ENCODE measurements at places on chromosomes 6 and 20.

DNA sequence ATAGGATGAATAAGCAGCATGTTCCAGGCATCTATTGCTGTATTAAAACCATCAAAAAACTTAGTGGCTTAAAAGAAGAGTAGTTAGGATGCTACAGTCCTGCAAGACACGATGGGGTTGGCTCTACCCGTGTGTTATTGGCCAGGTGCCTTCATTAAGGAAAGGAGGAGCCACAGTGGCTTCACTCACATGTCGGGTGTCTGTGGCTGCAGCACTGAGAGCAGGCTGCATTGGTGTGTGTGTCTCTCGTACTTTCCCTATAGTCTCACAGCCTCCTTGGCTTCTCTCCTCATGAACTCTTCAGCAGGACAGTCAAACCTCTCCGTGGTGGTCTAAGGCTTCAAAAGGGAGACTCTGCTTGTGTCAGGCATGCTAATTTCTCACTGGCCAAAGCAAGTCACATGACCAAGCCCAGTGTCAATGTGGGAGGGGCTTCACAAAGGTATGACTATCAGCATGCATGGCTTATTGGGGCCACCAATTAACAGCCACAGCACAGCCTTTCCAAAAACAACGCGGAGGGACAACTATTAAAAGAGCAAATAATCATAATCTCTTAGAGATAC lies 402.8 kb downstream of the KIF16B start:
- DNase-seq, result no peak

DNA sequence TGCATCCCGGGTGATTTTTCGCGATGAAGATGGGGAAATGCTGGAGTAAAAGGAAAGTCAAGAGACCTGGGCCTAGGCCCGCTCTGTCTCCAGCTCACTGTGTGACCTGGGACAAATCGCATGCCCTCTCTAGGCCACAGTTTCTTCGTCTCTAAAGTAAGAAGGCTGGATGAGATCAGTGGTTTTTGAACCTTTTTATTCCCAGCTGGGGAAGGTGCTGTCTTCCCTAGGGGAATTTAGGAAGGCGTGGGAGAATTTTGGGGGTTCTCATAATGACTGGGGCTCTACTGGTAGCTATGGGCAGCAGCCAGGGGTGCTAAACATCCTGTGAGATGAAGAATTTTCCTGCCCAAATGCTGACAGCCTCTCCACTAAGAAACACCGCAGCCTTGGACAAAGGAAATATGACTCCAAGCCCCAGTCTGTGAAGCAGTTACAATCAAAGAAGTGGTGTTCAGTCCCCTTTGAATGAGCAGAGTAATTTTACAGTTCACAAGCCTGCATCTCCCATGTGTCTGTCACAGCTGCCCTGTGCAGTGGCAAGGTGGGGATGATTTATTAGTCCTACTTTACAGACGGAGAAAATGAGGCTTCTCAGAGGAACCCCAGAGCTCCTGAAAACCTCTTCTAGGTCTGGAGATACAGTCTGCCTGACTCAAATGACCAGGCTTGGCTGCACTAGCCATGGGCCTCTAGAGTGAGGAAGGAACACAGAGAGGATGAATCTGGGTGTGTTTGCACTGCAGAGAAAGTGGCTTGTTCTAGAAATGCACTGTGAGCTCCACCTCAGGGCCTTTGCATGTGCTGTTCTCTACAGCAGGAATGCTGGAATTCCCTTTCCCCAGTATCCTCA lies 57.2 kb downstream of the RAB44 start:
- no peak for DNase-seq

DNA sequence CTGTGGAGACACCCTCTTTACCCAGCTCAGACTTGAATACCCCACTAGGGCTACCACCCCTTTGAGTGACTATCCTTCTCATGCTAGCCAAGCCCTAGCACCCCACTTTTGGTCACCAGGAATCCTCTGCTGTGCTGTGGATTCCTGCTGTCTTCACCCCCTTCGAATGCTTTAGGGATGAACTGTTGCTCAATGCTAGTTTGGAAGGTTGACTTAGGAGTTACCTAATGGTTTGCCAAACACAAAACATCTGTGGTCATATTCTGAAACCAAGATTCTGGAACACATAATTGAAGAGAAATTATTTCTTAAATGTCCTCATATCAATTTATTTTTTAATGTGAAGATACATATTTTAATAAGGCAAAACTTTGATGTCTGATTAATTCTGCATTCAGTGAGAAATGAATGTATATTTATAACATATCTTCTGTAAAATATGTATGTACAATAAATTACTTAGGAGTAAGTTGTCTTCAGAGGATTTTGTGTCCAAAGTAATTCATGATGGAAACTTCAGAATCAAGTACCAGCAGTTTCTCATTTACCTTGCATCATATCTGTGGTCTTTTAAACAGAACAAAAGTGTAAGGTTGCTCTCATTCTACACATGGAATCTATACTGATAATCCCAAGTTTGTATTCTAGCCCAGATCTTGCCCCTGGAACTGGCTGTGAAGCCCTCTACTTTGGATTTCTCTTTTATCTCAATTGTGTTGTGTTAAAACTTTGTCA lies 46.9 kb downstream of the TMEM200A start:
- no peak for DNase-seq

DNA sequence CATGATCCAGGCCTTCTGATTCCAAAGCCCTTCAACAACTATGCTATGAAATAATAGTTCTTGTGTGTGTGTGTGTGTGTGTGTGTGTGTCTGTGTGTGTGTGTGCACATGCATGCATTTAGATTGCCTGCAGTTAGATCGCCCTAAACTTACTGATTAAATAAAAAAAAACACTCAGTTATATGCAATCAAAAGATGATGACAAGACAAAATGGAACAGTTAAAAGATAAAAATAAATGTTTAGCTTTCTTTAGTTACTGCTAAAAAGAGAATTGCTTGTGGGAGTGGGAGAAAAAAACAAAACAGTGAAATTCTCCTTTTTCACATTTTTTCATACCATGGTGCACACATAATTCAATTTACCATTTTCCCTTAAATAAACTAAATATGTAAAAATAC lies 29.4 kb downstream of the MARCKS start:
- no peak for DNase-seq

DNA sequence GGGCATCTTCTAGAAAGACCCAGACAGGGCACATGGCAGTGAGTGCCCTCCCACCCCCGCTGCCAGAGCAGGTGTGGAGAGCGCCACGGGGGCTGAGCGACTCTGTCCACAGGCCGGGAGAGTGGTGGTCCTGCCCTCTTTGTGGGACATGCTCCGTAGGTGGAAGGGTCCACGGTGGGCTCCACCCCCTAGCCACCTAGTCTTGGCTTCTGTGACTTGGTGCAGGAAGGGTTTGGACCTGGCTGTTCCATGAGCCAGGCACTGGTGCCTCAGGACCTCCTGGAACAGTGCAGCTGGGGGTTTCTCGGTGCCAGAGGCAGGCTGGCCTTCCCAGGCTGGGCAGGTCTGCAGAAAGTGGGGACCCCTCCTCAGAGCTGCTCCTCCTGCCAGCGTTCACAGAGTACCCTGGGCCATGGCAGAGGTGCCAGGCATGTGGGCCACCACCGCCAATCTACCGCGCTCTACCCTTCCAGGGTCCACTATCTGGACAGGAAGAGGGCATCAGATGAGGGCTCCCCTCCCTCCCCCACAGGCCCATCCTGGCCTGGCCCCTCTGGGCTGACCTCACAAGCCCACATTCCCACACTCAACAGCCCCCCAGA lies 23.0 kb downstream of the SLCO4A1 start:
- no peak for DNase-seq
